ENCODE measurements at places on chromosomes 2 and 18.

DNA sequence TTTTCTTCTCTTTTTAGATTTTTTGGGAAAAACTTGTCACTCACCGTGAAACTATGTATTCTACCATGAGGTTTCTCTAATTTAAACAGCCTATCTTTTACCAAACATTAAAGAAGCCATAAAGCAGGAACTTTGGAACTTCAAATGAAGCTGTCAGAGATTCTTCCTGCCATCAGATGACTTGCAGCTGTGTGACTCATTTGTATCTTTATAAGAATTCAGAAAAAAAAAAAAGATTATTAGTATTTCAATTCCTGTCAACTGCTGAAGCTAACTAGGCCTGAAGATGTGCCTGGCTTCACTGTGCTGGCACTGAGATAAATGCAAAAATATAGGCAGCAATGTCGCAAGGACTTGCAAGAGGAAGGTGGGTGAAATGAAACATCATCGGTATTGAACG is 1399.1 kb upstream of the PIK3C3 start:
- DNase-seq = no peak

- DNase-seq = no peak
Observed at GRCh38 chr2:37529830-37530415, 141.5 kb downstream of the CDC42EP3 start.

GRCh38 chr2:141341444-141341843 is 789.4 kb downstream of the LRP1B start:
- DNase-seq = peak; percentile 57

GRCh38 chr2:60302377-60303126 is 250.9 kb downstream of the BCL11A start:
- DNase-seq = no peak

- no peak for DNase-seq
Observed at GRCh38 chr18:23918395-23919032, 96.0 kb upstream of the TTC39C start.

Measured in kidney epithelial cell (primary cell).